ENCODE measurements at places on chromosomes 12 and 14. TPM values are rescaled to one million over a fixed set of nuclear protein-coding genes. Genes with fewer than 3 reads are reported as not detected.
A peak's percentile ranks its signal among the peaks of the same experiment; 100 is the strongest.

- DNase-seq: peak; percentile 36
Measured at GRCh38 chr12:112978163-112979040, at the start of gene OAS2. OAS2 (plus strand) TSS chr12:112978519; CDS start chr12:112978609, 90 bp downstream.

- no peak for DNase-seq
Measured at GRCh38 chr12:537772-538171, 78.0 kb downstream of the B4GALNT3 start.

DNA sequence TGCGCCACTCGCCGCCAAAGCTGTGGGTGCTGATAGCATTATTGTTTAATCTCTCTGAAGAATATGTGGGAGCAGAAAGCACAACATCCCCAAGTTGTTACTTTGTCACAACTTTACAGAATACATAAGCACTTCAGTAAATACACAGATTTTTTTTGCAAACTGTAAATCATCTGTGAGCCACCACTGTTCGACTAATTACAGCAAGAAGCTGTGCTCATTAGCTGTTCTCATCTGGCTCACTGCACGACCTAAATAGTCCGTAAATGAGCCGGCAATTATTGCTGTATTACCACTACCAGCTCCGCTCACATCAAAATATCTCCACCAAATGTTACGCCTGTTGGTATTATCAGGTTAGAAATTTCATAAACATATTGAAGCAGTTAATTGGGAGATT lies 228.9 kb upstream of the PRKD1 start:
- no peak for DNase-seq

GRCh38 chr12:108099073-108099472 lies 30.0 kb upstream of the WSCD2 start:
- DNase-seq: no peak

GRCh38 chr12:93616584-93617101 lies 44.2 kb downstream of the SOCS2 start:
- DNase-seq: no peak

- DNase-seq: no peak
Measured at GRCh38 chr14:92591346-92591745, 77.8 kb downstream of the RIN3 start.

- no peak for DNase-seq
Measured at GRCh38 chr12:12338527-12339168, 11.4 kb downstream of the MANSC1 start.

CALCOCO1 gene
- polyA plus RNA-seq: 98.9 TPM

MAGOHB gene
- 44.7 TPM for polyA plus RNA-seq

SLC5A8 gene
- polyA plus RNA-seq: not detected

Measured in right lung (tissue), 10 donors.